ENCODE measurements at places on chromosomes 3 and 15.

- no peak for DNase-seq
Measured at GRCh38 chr3:45640724-45641361, 46.3 kb downstream of the LIMD1 start.

GRCh38 chr15:75059607-75060006 is 36.2 kb downstream of the PPCDC start:
- DNase-seq = no peak

GRCh38 chr3:31813197-31813596 is 167.9 kb downstream of the OSBPL10 start:
- DNase-seq = no peak

GRCh38 chr15:76795217-76795616 is 109.9 kb downstream of the SCAPER start:
- DNase-seq = no peak

- DNase-seq = no peak
Measured at GRCh38 chr3:25266677-25267076, 161.4 kb upstream of the RARB start.

Measured in fibroblast of skin of left quadriceps (primary cell).